ENCODE measurements at places on chromosomes 4 and X.
A peak's percentile ranks its signal among the peaks of the same experiment; 100 is the strongest.

- no peak for DNase-seq
These were observed 1.3 kb upstream of the ATP6AP1 start for GRCh38 chrX:154426916-154427770.

GRCh38 chr4:142238589-142238988 lies 602.2 kb downstream of the IL15 start:
- DNase-seq, result no peak

DNA sequence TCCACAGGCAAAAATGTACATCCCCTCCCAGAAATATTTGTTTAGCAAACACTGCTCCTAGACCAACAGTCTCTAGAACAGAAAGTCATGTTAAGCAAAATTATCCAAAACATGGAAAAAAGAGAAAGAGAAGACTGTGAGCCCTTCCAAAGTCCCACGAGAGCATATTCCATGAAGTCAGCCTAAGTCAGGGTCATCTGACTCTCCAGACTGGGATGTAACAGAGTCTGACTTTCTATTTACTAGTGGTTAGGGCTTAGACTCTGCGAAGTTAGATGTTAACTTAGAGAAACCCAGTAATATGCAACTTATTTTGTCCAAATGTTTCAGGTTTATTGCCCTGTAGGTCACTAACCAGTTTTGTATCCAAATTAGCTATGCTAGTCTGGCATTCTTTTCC lies 102.3 kb downstream of the MID1 start:
- DNase-seq, result no peak

DNA sequence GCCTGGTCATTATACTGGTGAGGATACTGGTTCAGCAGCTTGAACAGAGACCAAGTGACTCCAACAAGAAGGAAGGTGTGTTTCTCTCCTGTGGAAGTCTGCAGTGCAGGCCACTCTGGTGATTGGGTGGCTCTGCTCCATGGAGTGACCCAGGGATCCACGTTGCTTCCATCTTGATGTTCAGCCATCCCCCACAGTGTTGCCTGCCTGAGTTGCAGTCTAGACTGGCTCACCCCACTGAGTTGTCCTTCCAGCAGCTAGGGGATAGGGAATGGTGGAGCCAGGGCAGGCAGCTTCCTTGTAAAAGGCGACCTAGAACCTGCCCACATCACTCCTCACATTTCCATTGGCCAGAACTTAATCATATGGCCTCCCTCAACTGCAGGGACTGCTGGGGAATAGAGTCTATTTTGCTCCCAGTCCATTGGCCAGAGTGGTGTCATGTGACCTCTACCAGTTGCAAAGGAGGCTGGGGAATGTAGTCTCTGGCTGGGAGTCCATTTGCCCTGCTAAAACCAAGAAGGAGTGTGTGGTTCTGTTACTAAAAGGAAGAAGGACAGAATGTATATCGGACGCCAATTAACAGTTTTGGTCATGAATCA lies 8.0 kb downstream of the MAN2B2 start:
- no peak for DNase-seq

- DNase-seq, result no peak
These were observed 658.5 kb downstream of the DACH2 start for GRCh38 chrX:86806786-86807185.

DNA sequence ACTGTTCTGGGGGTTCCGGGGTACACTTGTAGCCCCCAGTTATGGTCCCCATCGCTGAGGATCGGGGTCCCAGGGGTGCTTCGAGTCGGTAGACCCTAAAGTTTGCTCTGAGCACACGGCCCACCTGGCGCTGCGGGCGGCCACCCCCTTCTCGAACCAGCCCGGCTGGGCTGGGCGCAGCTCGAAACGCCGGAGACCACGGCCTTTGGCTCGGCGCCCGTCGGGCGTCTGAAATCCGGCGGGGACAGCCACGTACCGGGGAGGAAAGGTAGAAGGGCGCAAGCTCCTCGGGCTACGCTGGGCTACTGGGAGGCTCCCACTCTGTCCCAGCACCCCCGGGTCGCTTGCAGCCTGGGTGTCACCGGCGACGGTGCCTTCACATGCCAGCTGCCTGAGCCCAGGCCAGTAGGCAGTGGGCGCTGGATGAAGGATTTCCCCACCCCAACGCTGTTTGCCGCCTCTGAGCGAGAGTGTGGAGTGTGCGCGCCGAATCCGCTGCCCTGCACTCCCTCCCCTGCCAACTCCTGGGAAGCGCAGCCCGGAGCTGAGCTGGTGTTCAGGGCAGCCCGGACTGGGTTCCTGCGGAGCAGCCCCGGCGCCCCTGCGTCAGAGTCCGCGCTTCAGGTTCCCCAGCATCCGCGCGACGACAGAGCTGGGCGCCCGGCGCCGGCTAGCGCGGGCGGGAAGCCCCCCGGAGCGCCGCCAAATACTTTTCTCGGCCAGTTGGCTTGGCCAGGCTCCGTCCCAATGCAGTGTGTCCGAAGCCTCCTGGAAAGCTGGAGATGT lies 637 bp downstream of the MAMLD1 start:
- no peak for DNase-seq

- DNase-seq, result no peak
These were observed 270.1 kb upstream of the LDB2 start for GRCh38 chr4:17168571-17168970.

GRCh38 chrX:100687546-100687945 lies 43.5 kb downstream of the SRPX2 start:
- DNase-seq, result no peak

DNA sequence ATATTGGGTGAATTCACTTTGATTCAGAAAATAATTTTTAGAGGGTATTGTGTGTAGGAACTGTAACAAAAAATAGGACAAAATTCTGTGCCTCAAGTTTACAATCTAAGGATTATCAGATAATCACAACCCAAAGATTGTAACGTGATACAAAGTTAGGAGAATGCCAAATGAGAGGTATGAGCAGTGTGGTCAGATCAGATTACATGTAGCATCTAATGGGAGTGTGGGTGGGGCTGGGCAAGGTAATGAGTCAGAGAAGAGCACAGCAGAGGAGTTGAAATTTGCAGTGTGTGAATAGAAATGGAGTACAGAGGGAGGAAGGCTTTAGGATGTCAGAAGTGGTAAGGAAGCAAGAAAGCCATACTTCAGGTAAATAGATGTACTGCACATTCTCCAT lies 103.4 kb upstream of the TEX13A start:
- no peak for DNase-seq

GRCh38 chrX:153576239-153576870 lies 22.6 kb downstream of the CCNQ start:
- DNase-seq, result no peak

DNA sequence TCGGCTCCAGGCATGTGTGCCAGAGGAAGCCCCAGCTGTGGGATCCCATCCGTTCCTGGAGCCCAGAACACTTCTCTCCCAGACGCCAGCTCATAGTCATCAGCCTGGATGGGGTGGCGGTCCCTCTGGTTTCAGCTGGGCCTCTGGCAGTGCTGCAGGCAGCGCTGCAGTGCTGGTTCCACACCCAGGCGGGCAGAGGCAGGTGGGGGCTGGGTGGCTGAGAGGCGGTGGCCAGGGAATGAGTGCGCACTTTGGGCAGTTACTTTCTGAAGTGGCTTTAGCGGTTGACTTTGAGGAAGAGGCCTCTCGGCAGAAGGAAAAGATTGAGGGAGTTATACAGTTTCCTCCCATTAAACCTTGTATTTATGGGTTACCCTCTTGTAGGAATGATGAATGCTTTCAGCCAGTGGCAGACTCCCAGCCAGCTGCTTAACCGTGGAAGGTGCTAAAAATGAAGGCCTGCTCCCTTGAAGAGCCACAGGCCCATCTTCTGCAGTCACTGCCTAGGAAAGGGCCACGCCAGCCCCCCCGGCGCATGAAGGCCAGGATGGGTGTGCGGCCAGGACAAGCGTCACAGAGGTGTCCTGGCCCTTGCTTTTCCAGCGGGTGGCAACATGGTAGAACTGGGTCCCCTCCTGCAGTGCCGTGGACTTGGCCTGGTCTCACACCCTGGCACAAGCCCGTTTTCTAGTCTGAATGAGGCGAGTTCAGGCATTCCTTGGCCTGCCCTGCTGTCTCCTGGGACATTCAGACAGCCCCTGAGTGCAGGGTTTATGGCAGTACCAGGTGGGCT lies 9.9 kb downstream of the TADA2B start:
- DNase-seq, result peak; percentile 56
